ENCODE measurements at places on chromosomes 11 and 22. TPM values are rescaled to one million over a fixed set of nuclear protein-coding genes. Genes with fewer than 3 reads are reported as not detected.

- DNase-seq = no peak
Observed at GRCh38 chr11:44906649-44907048, 44.0 kb downstream of the TP53I11 start.

GRCh38 chr22:46681010-46681409 lies 57.0 kb downstream of the CERK start:
- no peak for DNase-seq

DNA sequence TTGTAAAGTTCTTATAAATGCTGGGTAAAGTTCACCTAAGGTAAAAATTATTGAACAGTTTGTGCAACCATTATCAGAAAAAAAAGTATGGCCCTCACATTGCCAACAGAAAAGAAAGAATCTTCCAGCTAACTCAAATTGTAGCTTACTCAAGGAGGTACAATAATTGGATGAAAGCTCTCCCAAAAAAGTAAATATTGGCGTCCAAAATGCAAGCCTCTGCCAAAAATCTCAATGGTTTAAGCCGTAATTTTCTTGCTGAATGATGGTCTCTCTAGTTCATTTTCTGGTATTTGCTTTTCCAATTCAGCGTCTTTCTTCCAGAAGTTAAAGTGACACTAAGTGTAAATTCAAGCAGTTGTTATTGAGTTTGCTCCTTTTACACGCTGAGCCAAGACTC lies 727.3 kb downstream of the LRRC4C start:
- no peak for DNase-seq

DNA sequence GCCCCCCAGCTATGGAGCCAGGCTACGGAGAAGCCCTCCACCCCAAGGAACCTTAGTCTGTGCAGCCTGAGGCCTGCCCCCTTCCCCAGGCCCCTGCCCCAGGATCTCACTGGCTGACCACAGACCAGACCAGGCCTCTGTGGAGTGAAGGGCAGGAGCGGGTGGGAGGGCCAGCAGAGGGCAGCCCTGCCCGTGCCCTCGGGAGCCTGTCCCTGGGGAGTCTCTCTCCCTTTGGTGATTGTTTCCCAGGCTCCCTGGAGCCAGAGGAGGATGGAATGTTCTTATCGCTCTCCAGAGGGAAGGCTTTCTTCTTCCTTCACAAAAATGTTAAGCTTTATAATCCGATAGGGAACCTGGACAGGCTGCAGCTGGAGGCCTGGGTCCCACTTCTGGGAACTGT lies 455.3 kb downstream of the SOX6 start:
- DNase-seq = no peak

GRCh38 chr11:62151737-62152102 lies 27.9 kb downstream of the INCENP start:
- DNase-seq = no peak

DNA sequence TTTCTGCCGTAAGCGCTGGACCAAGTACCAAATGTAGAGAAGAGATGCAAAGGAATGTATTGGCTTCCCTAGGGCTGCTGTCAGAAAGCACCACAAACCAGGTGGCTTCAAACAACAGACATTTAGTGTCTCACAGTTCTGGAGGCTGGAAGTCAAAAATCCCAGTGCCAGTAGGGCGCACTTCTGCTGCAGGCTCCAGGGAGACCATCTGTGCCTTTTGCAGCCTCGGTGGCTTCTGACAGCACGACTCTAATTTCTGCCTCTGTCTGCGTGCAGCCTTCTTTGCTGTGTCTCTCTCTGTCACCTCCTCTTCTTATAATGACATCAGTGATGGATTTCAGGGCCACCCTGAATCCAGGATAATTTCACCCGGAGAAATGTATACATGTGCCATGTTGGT lies 2.8 kb downstream of the APOL6 start:
- DNase-seq = no peak

- DNase-seq = no peak
Observed at GRCh38 chr11:114316980-114317786, 21.0 kb downstream of the NNMT start.

DNA sequence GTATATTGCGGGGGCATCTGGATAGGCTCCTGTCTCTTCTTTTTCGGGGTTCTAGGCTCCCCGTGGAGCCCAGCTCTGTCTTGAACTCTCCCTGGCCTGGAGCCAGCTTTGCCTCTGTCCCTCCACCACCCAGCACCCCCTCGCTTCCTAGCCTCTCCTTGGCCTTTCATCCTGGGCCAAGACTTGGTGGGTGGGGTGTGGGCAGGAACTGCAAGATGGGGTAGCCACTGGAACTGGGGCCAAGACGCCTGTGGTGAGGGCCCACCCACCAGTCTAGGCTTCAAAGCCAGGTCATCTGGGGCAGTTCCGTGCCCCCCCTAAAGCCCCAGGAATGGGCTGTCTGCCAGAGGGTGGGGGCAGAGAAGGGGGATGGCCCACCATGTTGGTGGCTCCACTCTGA lies 1.7 kb upstream of the CRYBB1 start:
- DNase-seq = no peak

DNA sequence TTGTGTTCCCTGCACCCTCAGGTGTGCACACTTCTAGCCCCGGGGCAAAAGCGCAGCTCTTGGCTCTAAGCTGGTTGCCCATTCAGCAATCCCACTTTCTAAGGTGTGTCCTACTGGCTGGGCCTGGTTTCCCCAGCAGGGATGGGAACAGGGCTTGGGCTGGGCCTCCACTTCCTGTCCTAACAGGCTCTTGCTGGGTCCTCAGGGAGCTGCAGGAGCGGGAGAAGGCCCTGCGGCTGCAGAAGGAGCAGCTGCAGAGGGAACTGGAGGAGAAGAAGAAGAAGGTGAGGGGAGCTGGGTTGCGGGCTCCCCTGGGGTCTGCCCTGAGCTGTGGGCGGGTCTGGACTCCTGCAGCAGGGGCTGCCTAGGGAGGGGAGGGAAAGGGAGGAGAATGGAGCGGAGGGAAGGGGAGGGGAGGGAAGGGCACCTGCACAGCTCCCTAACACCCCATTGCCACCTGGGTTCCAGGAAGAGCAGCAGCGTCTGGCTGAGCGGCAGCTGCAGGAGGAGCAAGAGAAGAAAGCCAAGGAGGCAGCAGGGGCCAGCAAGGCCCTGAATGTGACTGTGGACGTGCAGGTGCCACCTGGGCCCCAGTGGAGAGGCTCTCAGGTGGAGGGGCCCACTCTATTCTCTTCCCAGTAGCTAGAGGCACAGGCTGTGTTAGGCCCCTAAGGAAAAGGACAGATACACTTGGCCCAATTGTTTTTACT lies 24.6 kb downstream of the INCENP start:
- DNase-seq = no peak

GRCh38 chr11:13578514-13579140 lies 82.8 kb upstream of the PTH start:
- DNase-seq = no peak

- DNase-seq = no peak
Observed at GRCh38 chr22:44088976-44089570, 65.0 kb downstream of the PARVB start.

GRCh38 chr11:109791337-109791736 lies 301.9 kb upstream of the ZC3H12C start:
- no peak for DNase-seq

DNA sequence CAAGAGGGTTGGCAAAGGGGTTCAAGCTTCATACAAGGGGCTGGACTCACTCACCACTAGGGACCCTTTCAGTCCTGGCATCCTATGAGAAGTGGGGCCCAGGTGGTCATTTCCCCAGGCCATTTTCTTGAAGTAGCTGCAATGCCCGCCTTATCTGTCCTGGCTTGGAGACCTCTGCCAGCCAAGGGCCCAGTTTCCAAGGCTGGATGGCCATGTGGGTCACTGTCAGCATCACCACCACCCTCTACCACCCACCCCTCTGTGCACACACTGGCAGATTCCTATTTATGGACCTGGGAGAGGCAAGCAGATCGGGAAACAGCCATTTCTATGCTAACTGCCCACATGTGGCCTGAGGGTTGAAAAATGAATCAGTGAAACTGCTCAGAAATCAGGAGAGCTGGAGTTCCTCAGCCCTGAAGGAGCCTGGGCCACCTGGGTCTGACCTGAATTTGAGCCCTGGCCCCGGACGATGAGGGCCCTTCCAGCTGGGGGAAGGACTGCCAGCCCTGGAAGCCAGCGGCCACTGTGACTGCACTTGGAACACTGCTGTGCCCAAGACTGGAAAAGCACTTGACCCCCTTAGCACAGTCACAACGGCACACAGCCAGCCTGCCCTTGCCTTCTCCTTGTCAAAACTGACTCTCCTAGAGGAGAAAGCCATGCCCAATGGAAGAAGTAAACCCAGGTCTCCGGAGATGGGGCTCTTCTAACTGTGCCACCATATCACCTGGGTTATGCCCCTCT lies 442.2 kb downstream of the BUD13 start:
- no peak for DNase-seq

- no peak for DNase-seq
Observed at GRCh38 chr11:75145972-75146519, 4.9 kb upstream of the SLCO2B1 start.

- DNase-seq = no peak
Observed at GRCh38 chr11:93497596-93497995, 45.6 kb downstream of the SMCO4 start.

DNA sequence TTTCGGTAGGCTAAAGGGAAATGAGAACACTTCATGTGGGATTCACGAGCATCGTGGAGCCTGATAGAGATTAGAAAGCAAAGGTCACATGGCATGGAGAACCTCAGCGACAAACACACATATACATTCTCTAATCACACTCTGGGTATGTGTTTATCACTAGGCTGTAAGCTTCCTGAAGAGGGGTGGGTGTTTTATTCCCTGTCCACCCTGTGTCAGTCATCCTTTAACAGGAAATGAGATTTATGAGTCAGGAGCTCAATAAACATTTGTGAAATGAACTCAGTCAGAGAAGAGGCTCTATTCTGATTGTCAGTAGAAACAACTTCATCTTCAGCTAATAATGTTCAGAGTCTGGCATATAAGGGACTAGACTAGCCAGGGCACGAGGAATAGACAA lies 71.7 kb upstream of the EIF3M start:
- no peak for DNase-seq

GRCh38 chr11:126430581-126431335 lies 75.3 kb downstream of the ST3GAL4 start:
- DNase-seq = no peak

- no peak for DNase-seq
Observed at GRCh38 chr11:13352711-13353110, 75.1 kb downstream of the BMAL1 start.

GRCh38 chr22:50356186-50356585 lies 13.1 kb downstream of the PPP6R2 start:
- no peak for DNase-seq

DNA sequence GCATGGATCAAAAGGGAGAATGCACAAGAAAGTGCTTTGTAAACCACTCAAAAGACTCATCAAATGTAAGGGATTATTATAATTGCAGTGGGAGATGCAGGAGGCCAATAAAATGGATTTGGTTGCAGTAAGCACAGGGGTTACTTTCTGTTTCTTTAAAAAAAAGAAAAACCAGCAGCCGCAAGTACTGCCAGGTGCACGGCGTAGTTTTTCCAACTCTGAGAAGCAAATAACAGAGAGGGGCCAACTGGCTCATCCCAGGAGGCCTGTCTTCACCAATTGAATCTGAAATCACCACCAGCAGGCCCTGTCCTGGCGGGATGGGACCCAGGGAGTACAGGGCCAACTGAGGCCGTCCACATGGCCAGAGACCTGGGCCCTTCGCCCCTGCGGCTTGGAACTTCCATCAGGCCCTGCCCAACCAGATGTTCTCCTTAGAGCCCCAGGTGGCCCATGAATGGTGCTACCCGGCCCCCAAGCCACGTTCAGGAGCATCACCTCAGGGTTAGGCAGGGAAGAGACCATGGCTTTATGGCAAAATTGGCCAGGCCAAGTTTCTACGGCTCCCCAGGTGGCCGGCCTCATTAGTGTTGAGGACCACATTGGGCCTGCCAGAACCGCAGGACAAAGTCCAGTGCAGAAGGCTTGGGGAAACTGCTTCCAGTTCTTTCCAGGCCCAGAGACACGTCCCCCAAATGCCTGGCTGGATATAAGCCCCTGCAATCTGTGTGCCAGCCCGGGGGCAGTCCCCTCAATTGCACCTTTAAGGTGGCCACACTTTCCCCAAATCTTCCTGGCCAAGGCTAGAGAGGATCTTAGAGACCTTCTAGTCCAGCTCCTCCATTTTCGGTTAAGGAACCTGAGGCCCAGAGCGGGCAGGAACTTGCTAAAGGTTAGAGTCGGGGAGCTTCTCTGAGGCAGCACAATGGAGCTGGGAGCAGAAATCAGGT lies 61.7 kb downstream of the CHRDL2 start:
- no peak for DNase-seq

GRCh38 chr11:18265949-18266348 lies at the start of gene SAA1:
SAA1 (plus strand) TSS chr11:18266264; CDS start chr11:18266888, 624 bp downstream.
- no peak for DNase-seq

The OR8G5 gene
- polyA plus RNA-seq = not detected

The KDM4E gene
- polyA plus RNA-seq = 0.31 TPM

The SYT8 gene
- 0.44 TPM for polyA plus RNA-seq

The PGGHG gene
- polyA plus RNA-seq = 15.6 TPM

The ZP1 gene
- polyA plus RNA-seq = 0.36 TPM

The RFPL3 gene
- polyA plus RNA-seq = 0.25 TPM

The WBP2NL gene
- polyA plus RNA-seq = 1.1 TPM

The UBQLNL gene
- 0.22 TPM for polyA plus RNA-seq

The SCUBE1 gene
- polyA plus RNA-seq = 0.10 TPM

The OR51A4 gene
- 0.13 TPM for polyA plus RNA-seq

The FXYD6 gene
- polyA plus RNA-seq = 227 TPM
